Sigmoid colon (tissue), 7 donors: ENCODE measurements at places on chromosomes 4 and X. TPM values are rescaled to one million over a fixed set of nuclear protein-coding genes. Genes with fewer than 3 reads are reported as not detected.

Gene MAGEB1
- total RNA-seq: not detected

- no peak for DNase-seq
Observed at GRCh38 chr4:4308800-4309441, 18.9 kb downstream of the ZBTB49 start.

Gene CRLF2
- 1.1 TPM for total RNA-seq

Gene CDS1
- 0.27 TPM for total RNA-seq

DNA sequence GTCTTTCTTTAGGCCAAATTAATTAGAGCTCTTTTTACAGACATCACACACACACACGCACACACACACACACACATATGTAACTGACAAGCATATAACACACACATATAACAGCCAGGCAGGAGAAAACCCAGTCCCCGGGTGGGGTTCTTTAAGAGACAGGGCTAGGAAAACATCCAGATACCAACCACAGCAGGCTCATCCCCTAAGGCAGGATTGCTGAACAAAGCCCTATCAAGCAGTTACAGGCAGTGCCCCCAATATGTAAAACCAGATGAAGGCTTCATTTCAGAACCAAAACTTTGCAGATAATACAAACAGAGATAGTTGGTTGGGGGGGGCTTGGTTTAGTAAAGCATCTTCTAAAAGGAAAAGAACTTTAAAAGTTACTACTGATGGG, 18.0 kb upstream of the FAM47E start:
- no peak for DNase-seq

- no peak for DNase-seq
Observed at GRCh38 chr4:162582180-162582579, 418.4 kb upstream of the FSTL5 start.

DNA sequence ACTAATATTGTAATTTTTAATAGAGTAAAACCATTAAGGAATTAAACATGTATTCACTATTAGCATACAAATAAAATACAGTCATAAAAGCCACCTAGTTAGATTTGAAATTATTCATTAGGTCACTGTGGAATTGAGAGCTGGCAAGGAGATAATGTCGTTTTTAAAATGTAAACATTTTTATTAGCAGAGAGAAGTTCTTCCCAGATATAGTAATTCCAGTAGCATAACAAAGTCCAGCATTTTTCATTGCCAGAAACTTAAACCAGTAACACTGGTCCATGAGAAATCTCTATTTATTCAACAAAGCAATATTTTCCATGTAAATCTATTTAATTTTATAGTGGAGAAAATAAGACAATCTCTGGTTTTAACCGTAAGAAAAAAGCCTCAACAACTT, 17.5 kb downstream of the ENOX2 start:
- no peak for DNase-seq

Gene ZCCHC12
- 1.2 TPM for total RNA-seq

Gene GAGE1
- total RNA-seq: not detected

Gene MXRA5
- total RNA-seq: 5.8 TPM

Gene ANXA3
- total RNA-seq: 22.7 TPM

Gene TCEAL7
- 35.2 TPM for total RNA-seq

DNA sequence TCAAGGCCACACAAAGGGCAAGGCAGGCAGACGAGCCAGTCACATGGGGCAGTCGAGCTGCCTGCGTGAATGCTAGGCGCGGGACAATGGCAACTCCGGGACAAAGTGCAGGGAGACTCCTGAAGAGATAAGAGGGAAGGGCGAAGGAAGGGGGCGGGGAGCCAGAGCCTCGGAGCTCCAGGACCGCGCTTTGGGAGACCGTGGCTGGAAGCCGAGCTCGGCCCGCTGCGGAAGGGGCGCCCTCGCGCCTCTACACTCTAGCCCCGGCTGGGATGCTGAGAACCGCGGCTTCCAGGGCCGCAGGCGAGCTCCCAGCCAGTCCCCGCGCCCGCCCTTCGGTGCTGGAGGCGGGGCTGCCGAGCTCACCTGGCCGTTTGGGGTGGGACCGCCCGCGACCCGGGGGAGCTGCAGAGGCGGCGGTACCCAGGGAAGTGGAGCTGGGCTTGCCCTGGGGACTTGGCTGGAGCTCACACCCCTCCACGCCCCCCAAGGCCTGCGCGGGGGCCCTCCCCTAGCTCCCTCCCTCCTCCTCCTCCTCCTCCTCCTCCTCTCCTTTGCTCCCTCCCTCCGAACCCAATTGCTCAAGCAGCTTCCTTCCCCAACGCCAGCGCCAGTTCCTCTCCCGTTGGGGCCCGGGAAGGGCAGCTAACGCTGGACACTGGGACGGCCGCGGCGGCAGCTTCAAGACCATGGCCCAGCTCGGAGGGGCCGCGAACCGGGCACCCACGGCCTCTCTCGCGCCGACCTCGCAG, at the start of gene SOWAHD:
Gene SOWAHD, plus strand, starts transcription at position 610 of the 752 bp plus-strand sequence. Its CDS starts 80 bp downstream, at position 690.
- peak; percentile 68 for DNase-seq

DNA sequence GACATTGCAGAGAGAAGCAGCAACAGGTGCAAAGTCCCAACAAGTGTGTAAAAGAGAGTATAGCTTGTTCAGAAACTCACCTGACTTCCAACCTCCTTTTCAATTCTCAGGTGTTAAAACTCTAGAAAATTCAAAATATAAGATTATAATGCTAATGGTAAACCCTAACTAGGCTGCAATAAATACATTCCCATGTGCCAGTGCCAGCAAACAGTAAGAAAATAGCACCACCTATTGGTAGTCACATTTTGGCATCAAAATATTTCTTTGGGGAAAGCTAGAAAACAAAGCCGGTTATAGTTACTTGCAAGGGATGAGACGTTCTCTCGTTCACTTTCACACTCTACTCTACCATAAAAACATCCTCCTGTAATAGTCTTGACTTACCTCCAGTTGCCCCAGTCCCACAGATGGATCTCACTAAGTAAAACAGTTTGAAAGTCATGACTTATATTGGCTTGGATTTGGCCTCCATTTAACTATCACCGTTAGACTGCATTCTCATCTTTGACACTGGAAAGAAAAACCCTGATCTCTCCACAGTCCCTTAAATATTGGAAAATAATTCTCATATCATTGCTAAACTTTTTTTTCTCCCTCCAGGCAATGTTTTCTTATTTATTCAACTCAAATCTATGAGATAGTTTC, 9.6 kb downstream of the BMP3 start:
- no peak for DNase-seq

Gene BRS3
- not detected for total RNA-seq

Gene BMPR1B
- 1.7 TPM for total RNA-seq
